ENCODE measurements at places on chromosomes 3 and 15. TPM values are rescaled to one million over a fixed set of nuclear protein-coding genes. Genes with fewer than 3 reads are reported as not detected.

INTS14 gene
- total RNA-seq = 28.7 TPM

MYNN gene
- 31.6 TPM for total RNA-seq

LRRK1 gene
- total RNA-seq = 4.2 TPM

CCR3 gene
- total RNA-seq = not detected

GNAI2 gene
- total RNA-seq = 129 TPM

DUOXA1 gene
- 54.5 TPM for total RNA-seq

CD86 gene
- not detected for total RNA-seq

CCDC54 gene
- not detected for total RNA-seq

C3orf20 gene
- under 0.01 TPM for total RNA-seq

DET1 gene
- total RNA-seq = 2.4 TPM

RLBP1 gene
- total RNA-seq = not detected

SOX14 gene
- total RNA-seq = not detected

ZNF860 gene
- 3.7 TPM for total RNA-seq

GALNT15 gene
- 0.53 TPM for total RNA-seq

VPS8 gene
- total RNA-seq = 56.9 TPM

FAM107A gene
- total RNA-seq = not detected

FOXB1 gene
- total RNA-seq = not detected

SEMA5B gene
- under 0.01 TPM for total RNA-seq

NUSAP1 gene
- 3.7 TPM for total RNA-seq

NR2F2 gene
- total RNA-seq = 1.4 TPM

TMEM266 gene
- under 0.01 TPM for total RNA-seq

IL17RC gene
- 21.1 TPM for total RNA-seq

CLDN16 gene
- total RNA-seq = 0.26 TPM

All from bronchial epithelial cell (primary cell).